ENCODE measurements at places on chromosomes 13 and 19.
A peak's percentile ranks its signal among the peaks of the same experiment; 100 is the strongest.

- no peak for DNase-seq
Observed at GRCh38 chr19:18231775-18232174, 5.5 kb upstream of the PDE4C start.

DNA sequence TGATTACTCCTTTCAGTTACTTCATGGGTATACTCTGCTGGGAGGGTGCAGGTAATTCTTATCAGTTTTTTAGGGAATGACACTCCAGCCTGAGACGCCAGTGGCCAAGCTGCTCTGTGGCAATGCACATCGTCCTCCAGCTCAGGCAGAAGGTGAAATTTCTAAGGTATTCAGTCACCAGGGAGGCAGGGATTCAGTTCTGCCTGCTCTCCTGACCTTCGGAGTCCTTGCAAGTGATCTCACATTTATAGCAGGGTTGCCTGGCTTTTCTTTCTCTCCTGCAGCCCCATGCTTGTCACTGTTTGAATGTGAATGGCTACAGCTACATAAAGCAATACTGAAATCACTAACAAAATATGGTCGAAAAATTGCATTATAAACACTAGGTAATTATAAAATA is 1447.5 kb downstream of the EFNB2 start:
- DNase-seq: no peak

DNA sequence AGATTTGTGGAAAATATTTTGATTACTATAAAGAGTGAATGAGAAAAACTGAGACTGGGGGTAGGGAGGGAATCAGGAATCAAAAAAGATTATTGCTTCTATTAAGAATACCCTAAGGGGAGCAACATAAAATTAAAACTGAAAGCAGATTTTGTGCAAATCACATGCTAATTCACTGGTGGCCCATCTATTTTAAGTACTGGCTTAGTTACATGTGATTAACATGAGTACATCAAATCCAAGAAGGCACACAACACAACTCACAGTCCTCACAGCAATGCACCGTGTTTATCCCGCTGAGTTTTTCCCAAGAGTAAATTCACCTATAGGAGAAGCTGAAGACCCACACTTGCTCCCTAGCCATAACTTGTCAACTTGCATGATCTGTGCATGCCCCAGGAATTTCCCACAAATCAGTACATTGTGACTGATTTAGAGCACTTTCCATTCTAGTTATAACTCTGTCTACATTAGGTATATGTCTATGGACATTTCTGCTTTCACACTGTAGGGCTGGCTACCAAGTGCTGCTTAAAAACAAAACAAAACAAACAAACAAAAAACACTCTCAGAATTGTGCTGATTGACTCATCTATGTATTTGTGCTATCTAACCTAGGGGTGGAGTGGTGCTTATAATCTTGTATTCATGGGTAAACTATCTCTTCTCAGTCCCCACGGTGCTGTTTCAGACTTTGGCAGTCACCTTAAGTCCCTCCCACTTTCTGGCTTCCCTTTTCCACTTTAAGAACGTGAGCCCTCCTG is 24.3 kb downstream of the AMER2 start:
- DNase-seq: no peak

- no peak for DNase-seq
Observed at GRCh38 chr19:29872224-29872731, 60.5 kb downstream of the CCNE1 start.

- no peak for DNase-seq
Observed at GRCh38 chr19:29831686-29832085, 19.9 kb downstream of the CCNE1 start.

GRCh38 chr13:30031488-30031887 is 181.1 kb upstream of the UBL3 start:
- no peak for DNase-seq

- DNase-seq: no peak
Observed at GRCh38 chr13:110882972-110883371, 31.9 kb downstream of the ANKRD10 start.

- DNase-seq: no peak
Observed at GRCh38 chr13:24039621-24040475, 120.7 kb upstream of the SPATA13 start.

DNA sequence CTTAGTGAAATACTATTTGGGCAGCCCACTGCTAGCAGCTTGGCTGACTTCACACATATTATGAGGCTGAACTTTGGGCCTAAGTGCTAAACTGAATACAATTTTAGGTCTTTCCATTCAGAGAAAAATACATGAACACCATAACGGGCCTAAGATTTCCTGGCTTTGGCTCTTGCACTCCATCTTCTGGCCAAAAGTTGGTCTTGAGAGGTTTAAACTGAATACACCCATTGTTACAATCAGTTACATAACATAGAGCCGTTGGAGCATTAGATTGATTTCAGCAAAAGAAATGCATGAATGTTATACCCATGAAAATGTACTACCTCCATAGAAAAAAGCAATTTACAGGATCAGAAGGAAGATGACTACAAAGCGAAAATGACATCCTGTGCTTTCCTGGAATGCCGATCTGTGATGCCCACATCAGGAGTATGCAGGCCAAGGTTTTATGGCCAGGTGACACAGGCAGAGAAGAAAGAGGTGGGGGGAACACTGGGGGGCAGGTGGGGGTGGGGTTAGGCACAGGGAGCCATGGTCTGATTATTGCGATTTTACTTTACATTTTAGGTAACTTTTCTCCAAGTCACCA is 11.1 kb upstream of the SHISA2 start:
- DNase-seq: peak; percentile 24

DNA sequence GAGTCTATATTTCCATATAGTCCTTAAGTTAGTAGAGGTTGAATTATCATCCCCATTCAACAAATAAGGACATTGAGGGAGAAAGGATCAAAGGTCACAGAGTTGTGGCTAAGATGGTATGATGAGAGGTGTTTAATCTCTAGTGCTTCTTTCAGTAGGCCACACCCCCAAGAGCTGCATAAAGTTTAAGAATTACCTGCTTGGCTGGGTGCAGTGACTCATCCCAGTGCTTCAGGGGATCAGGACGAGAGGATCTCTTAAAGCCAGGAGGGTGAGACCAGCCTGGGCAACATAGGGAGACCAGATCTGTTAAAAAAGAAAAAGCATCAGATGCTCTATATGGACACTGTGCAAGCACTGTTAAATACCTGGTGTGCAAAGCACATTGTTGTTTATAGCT is 560.0 kb upstream of the KLHL1 start:
- no peak for DNase-seq

GRCh38 chr19:11205939-11206570 is 8.7 kb upstream of the KANK2 start:
- DNase-seq: no peak

DNA sequence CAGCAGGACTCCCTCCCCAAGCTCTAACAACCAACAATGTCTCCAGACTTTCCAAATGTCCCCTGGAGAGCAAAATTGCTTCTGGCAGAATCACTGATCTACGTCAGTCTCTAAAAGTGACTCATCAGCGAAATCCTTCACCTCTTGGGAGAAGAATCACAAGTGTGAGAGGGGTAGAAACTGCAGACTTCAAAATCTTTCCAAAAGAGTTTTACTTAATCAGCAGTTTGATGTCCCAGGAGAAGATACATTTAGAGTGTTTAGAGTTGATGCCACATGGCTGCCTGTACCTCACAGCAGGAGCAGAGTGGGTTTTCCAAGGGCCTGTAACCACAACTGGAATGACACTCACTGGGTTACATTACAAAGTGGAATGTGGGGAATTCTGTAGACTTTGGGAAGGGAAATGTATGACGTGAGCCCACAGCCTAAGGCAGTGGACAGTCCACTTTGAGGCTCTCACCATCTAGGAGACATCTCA is 6.2 kb upstream of the CEACAM5 start:
- DNase-seq: no peak

DNA sequence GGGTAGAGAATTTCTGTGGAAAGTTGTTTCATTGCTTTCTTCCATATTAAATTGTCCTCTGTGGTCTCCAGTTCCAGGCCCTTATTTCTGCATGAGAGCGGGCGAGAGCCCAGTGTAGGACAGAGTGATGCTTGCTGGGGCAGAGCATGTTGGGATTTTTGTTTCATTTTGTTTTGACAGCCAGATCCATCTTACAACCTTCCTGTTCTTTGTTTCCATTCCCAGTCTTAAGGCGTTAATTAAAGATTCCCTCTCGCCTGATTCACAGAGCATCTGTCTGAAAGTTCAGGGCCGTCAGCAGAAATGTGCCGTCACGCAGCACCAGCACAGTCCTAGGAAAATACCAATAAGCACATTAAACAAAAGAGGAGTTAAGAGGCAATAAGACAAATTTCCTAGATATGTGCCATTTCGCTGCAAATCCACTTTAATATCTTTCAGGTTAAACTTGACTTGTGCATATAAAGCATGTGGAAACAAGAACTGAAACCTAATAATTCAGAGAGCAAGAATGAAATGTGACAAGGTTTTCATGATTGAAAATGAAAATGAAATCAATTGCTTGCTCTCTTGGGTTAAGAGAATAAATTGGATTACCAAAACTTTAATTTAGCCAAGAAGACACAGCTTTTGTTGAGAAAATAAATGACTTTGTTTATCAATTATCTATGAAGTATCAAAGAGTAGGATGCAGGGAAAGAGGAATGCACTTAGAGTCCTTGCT is 210.7 kb upstream of the SLC10A2 start:
- DNase-seq: no peak

- DNase-seq: no peak
Observed at GRCh38 chr13:45055902-45056648, 64.2 kb upstream of the GTF2F2 start.

DNA sequence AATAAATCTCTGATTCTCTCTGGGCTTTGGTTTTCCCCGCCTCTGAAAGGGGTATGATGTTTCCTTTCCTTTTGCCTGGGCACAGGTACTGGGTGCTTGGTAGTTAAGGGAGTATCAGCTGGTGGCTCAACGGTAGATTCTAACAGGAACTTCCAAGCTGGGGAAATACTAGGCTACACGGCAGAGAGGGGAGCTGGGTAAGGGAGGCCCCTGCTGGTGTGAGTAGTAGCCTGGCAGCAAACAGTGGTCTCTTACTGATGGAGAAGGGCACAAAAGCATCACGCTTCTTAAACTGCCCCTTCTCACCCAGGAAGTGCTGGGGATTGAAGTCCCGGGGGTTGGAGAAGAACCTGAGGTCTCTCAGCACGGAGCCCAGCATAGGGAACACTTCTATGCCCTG is 26.9 kb upstream of the CYP2A7 start:
- no peak for DNase-seq

DNA sequence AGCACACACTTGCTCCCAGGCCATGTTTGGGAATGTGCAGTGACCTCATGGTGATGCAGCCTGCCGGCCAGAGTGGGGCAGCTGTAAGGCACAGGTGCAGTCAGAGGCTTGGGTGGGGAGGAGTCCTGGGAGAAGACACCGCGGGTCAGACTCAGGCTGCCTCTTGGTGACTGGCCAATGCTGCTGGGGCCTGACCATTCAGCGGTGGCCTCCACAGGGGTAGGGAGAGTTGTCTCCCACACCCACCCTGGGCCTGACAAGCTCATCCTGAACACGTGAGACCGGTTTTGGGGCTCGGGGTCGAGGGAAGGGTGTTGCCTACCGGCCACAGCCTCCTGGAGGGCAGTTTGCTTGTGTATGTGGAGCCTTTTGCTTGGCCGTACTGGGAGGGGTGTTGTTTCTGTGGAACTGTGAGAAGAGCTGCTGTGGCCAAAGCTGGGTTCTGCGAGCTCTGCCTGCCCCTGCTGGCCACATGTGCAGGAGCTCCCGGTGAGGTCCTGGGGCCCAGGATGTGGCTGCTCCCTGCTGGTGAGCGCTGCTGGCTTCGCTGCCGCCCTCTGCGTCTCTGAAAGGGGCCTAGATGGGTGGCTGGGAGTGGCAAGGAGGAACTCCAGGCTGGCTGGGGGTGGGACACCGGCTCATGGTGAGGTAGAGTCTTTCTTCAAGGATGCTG is 22.1 kb downstream of the UPF1 start:
- no peak for DNase-seq

- DNase-seq: peak; percentile 92
Observed at GRCh38 chr19:49546825-49547565, 19.2 kb downstream of the RCN3 start.

- DNase-seq: no peak
Observed at GRCh38 chr13:97027162-97027554, 32.9 kb upstream of the OXGR1 start.

- peak; percentile 71 for DNase-seq
Observed at GRCh38 chr13:101941095-101941783, 460.6 kb downstream of the FGF14 start.

- no peak for DNase-seq
Observed at GRCh38 chr19:23527797-23528196, 132.5 kb upstream of the ZNF91 start.

DNA sequence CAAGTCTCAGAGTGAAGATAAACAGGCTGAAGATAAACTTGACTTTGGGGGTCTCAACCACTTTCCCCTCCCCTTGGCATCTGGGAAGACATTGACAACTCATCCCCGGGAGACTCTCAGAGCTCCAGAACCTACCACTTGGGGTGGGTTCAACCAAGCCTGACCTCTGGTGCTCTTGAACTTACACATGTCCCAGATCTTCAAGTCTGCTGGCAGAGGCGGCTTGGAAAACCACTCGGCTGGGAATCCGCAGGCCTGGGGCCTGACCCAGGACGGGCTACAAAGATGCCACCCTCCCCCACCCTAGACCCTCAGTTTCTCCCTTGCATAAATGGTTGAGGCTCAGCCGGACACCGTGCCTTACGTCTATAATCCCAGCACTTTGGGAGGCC is 512 bp downstream of the LRRC8E start:
- DNase-seq: no peak

DNA sequence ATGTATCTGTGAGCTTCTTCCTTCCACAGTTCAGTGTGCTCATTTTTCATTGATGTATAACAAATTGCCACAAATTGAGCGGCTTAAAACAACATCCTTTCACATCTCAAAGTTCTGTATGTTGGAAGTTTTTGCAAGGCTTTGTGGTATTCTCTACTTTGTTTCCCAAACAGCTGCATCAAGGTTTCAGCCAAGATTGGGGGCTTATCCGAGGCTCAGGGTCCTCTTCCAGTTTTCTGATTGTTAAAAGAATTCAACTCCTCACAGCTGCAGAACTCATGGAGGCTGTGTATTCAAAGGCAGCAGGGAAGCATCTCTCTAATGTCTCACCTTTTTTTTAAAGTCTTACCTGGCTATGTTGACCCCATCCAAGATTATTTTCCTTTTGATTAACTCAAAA is 1369.8 kb downstream of the PCDH9 start:
- DNase-seq: no peak

- DNase-seq: no peak
Observed at GRCh38 chr13:64704121-64704649, 2526.0 kb downstream of the PCDH9 start.

- DNase-seq: no peak
Observed at GRCh38 chr19:7781157-7781556, 18.1 kb downstream of the CLEC4M start.

- no peak for DNase-seq
Observed at GRCh38 chr13:65339241-65339640, 1890.9 kb downstream of the PCDH9 start.

Measured in DMS79 treated with DMSO at 0.1 percent for 48 hours (cell line).